ENCODE measurements at places on chromosomes 1 and 21.

- no peak for DNase-seq
Measured at GRCh38 chr1:42128964-42129363, 24.2 kb upstream of the GUCA2B start.

GRCh38 chr1:39250460-39251240 is 46.2 kb downstream of the MACF1 start:
- no peak for DNase-seq

DNA sequence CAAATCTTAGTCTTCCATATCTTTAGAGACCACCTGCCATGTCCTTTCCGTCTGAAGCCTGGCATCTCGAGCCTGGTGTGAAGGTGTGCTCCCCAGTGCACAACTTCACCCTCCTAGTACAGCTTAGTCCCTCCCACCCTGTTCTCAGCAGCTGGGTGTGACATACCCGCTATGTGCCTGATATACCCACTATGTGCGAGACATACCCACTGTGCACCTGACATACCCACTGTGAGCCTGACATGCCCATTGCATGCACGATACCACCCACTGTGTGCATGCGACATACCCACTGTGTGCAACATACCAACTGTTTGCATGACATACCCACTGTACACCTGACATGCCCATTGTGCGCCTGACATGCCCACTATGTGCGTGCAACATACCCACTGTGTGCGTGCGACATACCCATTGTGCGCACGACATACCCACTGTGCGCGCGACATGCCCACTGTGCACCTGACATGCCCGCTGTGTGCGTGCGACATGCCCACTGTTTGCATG is 3.0 kb upstream of the RRP1 start:
- DNase-seq, result no peak

DNA sequence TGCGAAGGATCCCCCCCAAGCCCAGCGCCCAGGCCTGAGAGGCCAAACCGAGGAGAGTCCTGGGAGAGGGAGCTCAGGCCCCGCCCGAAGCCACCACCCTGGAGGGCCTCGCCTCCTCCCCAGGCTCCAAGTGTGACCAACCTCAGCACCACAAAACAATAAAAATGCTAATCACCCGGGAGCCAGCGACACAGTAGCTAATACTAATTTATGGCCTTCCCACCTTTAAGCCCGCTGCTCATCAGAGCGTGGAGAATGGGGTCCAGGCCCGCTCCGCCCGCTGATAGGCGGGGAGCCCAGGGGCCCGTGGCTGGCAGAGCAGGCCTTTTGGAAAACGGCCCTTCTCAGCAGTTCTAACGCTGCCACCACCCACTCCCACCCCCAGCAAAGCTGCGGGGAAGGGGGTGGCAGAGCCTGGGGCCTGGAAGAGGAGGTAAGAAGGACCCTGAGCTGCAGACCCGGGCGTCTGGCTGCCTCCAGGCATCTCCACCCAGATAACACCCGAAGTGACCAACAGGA is 20.4 kb upstream of the TAS1R2 start:
- DNase-seq, result no peak

DNA sequence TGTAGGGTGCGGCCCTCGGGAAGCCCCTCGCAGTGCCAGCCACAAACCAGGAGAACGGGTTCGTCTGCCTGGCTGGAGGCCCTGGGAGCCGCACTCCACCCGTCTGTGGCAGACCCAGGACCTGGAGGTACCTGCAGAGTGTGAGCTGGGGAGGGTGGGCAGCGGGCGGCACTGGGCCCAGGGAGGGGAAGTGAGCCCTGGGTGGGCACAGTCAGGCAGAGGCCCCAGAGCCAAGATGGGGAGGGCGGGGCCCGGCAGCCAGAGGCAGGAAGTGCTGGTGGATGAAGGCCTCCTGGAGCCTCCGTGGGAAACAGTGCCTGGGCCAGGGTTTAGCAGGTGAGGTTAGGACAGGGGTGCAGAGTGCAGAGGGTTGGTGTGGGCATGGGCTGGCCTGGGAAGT is 4.0 kb upstream of the PEX10 start:
- DNase-seq, result no peak

DNA sequence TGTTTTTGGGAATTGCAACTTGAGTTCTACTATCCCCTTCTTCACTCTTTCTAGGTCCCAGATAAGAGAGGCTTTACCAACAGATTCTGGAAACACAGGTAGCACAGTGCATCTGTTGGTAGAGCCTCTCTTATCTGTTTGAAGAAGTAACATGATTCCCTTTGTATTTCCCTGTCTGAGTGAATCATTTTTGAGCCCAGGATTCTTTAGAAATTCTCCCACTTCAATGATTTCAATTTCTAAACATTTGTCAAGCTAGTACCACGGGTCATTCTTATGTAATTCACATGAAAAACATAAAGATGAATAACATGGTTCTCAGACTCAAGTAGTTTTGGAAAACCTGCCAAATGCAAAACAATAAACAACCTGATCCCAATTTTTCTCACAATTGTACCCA is 72.0 kb upstream of the DUSP10 start:
- DNase-seq, result no peak

GRCh38 chr1:58108783-58109182 is 437.7 kb downstream of the OMA1 start:
- no peak for DNase-seq

DNA sequence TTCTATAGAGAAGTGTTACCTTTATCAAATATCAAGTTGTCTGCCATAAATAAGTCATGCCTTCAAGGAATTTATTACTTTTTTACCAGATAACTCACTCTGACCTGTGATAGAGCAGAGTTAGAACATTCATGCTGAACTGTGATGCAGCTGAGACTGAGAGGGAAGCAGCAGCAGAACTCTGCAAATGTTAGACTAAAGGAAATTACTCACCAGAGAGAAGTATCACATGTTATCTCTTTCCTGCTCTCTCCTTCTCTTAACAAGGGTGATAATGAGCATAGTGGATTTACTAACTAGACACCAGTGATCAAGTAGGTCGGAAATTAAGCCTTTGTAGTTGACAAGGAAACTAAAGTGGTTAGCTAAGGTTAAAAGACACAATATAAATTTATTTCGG is 181.6 kb downstream of the RASAL2 start:
- DNase-seq, result no peak

DNA sequence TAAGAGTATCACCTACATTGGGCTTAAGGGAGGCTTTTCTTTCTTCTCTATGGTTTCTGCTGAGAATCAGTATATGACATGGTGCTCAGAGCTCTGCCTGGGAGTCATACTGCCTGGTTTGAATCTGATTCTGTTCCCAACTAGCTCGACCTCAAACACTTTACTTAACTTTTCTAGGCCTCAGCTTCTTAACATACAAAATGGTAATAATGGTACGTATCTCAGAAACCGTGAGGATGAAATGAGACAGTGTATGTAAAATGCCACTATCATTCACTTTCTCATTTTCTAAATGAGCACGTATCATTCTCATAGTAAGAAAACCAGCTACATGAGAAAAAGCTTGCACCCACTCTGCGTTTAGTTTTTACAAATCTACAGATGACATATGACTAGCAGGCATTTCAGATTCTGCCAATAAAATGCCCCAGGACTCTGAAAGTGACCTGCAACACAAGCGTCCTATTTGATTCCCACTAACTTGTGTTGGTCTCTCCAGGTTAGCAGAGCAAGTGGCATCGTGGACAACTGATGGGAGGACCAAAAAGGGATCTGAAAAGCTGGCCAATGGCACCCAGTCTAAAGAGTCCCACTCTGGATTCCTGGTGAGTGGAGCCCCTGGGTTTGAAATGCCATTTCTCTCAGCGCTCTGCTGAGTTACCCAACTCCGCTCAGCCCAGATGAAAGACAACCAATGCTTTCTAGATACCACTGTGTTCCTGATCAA is 6.1 kb downstream of the CTNNBIP1 start:
- DNase-seq, result no peak

GRCh38 chr1:193368302-193368701 is 181.9 kb upstream of the B3GALT2 start:
- no peak for DNase-seq

GRCh38 chr1:61620536-61620935 is 104.4 kb downstream of the TM2D1 start:
- no peak for DNase-seq

All from vagina (tissue), 2 donors.